ENCODE measurements at places on chromosomes 16 and 17.

- DNase-seq, result no peak
Observed at GRCh38 chr17:60916043-60916442, 238.4 kb downstream of the BCAS3 start.

DNA sequence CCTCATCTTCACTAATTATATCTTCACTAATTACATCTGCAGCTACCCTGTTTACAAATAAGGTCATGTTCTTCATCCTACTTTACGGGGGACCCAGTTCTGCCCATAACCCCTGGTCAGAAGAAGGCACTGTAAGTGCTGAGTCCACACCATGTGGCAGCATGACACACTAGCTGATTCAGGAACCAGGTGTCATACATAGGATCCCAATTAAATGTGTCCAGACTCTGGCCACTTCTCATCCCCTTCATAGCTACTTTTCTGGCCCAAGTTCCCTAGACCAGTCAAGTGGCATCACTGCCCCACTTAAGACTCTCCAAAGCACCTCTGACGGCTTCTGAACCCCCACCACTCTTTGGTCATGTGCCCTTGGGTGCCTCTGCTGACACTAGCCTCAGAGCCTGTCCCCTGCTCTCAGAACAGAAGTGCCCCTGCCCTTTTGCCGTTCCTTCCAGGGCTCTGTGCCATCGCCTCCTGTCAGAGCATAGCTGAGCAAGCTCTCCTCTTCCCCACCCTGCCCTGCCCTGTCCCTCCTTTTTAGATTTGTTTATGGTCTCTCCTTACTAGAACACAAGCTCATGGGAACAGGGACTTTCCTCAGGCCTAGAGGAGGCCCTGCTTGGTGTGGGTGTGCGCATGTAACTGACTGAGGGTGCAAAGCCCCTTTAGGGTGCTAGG, 61.1 kb downstream of the B9D1 start:
- no peak for DNase-seq

GRCh38 chr17:56557682-56558081, 35.8 kb upstream of the NOG start:
- DNase-seq, result no peak

DNA sequence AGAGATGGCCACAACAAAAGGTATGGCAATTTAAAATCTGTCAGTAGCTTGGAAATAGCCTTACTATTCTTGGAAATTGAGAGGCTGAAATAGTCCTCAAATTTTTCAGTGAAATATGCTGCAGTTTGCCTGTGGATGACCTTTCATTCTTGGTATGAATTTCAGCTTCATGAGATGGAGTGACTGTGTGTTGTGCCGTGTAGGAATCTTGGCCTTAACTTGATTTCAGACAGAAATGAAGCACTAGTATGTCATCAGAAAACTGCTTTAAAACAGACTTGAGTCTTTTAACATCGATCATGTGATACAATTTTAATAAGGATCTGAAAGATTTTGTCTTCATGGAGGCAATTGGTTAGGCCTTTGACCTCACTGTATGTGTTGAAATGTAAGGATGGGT, 247.2 kb downstream of the CNTNAP4 start:
- DNase-seq, result no peak

DNA sequence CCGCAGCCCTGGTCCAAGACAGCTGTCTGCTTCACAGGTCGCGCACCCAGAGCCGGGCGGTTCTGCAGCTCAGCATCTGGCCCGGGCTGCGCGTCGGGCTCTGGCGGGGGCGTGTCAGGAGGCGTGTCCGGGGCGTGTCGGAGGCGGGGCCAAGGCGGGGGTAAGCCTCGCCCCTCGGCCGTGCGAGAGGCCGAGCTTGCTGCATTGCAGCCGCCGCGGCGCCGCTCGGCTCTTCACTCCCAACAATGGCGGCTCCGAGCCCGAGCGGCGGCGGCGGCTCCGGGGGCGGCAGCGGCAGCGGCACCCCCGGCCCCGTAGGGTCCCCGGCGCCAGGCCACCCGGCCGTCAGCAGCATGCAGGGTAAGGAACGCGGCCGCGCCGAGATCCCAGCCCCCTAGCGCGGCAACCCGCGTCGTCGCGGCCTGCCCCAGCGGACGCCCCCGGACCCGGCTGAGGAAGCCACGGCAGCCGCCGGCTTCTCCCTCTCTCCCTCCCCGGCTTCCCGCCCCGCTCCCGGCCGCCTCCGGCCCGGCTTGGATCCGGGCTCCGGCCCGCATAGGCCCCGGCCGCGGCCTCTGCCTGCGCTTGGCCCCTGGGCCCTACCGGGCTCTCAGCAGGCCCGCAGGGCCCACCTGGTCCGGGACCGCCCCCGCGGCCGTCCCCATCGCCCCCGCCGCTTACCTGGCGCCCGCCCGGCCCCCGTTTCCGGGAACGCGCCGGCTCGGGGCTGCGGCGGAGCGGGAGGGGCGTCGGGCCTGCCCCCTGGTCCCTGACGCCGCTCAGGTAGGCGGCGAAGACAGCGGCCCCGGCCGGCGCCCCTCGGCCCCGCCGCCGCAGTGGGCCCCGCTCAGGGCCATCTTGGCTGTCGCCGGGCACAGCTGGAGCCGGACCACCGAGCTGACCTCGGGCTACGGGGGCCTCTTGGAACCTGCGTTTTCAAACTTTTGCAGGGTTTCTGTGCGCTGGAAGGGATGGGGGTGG, at the start of gene MAP2K4:
Gene MAP2K4 (plus strand): TSS at position 236 of the 981 bp plus-strand sequence. CDS start 10 bp downstream, at position 246.
- peak; percentile 89 for DNase-seq

DNA sequence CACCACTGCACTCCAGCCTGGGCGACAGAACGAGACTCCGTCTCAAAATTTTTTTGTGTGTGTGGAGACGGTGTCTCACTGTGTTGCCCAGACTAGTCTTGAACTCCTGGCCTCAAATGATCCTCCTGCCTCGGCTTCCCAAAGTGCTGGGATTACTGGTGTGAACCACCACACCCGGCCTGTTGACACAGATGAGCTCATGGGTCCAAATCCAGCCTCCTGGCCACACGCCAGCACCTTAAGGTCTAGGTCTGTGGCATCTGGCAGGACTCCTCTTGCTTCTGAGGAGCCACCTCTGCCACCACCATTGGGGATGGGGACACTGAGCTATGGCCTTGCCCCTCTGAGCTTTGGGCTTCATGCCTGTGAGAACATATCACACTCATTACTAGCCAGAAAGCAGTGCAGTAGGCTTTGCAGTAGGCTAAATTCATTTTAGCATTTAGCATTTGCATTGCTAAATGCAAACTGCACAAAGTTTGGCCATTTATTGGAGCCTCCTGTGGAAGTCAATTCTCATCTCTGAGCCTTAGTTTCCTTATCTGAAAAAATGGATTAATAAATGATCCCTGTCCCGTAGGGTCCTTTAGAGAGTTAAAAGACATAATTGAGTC, 5.5 kb upstream of the CDIPT start:
- DNase-seq, result no peak

Measured in vagina (tissue), 2 donors.